ENCODE measurements at places on chromosomes 11 and 22.

GRCh38 chr11:95367726-95368125 is 136.7 kb upstream of the SESN3 start:
- H3K36me3 ChIP-seq = no peaks in the 10 kb centered on the region
- no peak overlapping the region for H3K27ac ChIP-seq
- H3K27me3 ChIP-seq = peaks cover 39% of the 10 kb centered on the region
- DNase-seq = no peak

GRCh38 chr11:926341-926916 is 759 bp downstream of the AP2A2 start:
- H3K4me3 ChIP-seq = peak overlapping the region; percentile 80
- no peaks in the 10 kb centered on the region for H3K27me3 ChIP-seq
- H3K4me1 ChIP-seq = peaks cover 37% of the 10 kb centered on the region
- H3K27ac ChIP-seq = peak overlapping the region; percentile 70

DNA sequence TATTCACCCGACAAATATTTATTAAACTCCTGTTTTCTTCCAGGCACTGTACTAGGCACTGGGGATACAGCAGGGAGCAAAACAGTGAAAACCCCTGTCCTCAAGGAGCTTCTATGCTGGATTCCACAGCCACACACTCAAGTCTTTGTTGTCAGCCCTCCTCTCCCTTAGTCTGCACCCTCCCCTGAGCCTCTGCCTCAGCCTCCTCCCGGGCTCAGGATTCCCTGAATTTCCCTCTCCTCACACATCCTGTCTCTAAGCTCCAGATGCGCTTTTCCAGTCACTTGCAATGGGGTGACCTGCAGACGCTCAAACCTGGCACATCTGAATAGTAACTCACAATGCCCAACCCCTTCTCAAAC is 13.5 kb upstream of the TUB start:
- H3K4me1 ChIP-seq = no peaks in the 10 kb centered on the region
- H3K36me3 ChIP-seq = no peaks in the 10 kb centered on the region
- no peak for DNase-seq
- peaks cover 41% of the 10 kb centered on the region for H3K27me3 ChIP-seq
- no peak overlapping the region for H3K27ac ChIP-seq

GRCh38 chr11:16289541-16289940 is 66.8 kb downstream of the SOX6 start:
- H3K4me1 ChIP-seq = no peaks in the 10 kb centered on the region
- DNase-seq = no peak
- no peaks in the 10 kb centered on the region for H3K36me3 ChIP-seq
- no peaks in the 10 kb centered on the region for H3K27me3 ChIP-seq

DNA sequence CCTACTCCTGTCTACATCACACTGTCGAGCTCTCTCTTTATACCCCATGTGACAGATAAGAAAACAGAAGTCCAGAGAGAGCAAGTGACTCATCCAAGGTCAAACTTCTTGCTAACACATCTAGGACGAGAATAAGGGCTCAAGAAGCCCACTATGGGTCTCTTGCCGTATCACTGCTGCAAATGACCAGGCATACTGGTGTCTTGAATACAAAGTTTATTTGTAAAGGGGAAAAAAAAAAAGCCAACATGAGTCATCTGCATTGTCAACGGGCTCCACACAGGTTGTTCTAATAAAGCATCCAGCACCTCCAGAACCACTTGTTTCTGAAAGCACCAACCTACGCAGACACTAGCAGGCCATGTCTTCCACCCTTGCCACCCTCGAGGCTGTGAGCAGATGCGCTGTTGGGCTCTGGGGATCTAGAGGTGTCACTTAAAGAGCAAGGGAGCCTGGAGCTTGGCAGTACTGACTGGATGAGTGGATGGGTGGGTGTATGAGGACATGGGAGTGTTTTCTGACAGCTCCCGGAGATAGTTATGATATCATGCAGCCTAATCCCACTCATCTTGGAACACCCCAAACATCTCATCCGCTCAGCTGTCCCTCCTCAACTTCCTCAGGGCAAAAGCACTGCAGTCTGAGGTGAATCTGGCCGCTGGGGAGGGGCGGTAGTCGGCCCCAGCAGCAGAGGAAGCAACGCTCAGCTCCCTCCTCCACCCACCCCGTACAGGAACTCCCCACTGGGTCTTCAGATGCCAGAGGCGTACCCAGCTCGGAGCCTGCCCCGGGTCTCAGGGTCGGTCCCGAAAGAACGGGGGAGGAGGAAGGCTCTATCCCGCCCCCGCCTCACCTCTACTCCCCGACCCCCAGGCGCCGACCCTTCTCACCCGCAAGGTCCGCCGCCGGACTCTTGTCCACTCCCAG is 1.0 kb downstream of the SMCO4 start:
- H3K27me3 ChIP-seq = peaks cover 38% of the 10 kb centered on the region
- H3K4me1 ChIP-seq = peaks cover 14% of the 10 kb centered on the region

GRCh38 chr22:50260801-50261614 is 475 bp downstream of the MAPK12 start:
- H3K4me1 ChIP-seq = peaks cover 5% of the 10 kb centered on the region
- peaks cover 4% of the 10 kb centered on the region for H3K36me3 ChIP-seq
- H3K27ac ChIP-seq = no peak overlapping the region
- peaks cover 14% of the 10 kb centered on the region for H3K27me3 ChIP-seq

- H3K4me1 ChIP-seq = peaks cover 13% of the 10 kb centered on the region
- peak within 1 kb of the TSS; percentile 54 for H3K4me3 ChIP-seq
- H3K27ac ChIP-seq = no peak within 1 kb of the TSS
Measured at GRCh38 chr11:60855726-60856633, at the start of gene PTGDR2. PTGDR2 (minus strand) TSS chr11:60855950; CDS start chr11:60853722, 2,228 bp downstream.

Measured in central memory CD8-positive, alpha-beta T cell (primary cell).